ENCODE measurements at places on chromosomes 5 and 9.

DNA sequence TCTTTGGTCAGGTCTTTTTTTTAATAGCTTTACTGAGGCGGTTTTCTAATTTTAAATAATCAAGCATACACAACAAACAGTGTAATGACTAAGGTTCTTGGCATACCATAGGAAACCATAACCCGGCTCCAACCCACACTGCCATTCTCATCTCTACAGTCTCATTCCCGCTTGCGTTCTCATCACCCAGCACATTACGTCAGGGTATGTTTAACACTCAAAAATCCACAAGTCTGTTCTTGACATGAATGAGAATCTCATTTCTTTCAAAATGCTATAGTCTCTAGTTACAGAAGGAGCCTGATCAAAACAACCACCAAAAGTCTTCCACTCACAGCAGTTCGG, 505 bp downstream of the C5orf34 start:
- DNase-seq, result no peak

GRCh38 chr5:59724482-59725391, 168.8 kb downstream of the PDE4D start:
- DNase-seq, result no peak

DNA sequence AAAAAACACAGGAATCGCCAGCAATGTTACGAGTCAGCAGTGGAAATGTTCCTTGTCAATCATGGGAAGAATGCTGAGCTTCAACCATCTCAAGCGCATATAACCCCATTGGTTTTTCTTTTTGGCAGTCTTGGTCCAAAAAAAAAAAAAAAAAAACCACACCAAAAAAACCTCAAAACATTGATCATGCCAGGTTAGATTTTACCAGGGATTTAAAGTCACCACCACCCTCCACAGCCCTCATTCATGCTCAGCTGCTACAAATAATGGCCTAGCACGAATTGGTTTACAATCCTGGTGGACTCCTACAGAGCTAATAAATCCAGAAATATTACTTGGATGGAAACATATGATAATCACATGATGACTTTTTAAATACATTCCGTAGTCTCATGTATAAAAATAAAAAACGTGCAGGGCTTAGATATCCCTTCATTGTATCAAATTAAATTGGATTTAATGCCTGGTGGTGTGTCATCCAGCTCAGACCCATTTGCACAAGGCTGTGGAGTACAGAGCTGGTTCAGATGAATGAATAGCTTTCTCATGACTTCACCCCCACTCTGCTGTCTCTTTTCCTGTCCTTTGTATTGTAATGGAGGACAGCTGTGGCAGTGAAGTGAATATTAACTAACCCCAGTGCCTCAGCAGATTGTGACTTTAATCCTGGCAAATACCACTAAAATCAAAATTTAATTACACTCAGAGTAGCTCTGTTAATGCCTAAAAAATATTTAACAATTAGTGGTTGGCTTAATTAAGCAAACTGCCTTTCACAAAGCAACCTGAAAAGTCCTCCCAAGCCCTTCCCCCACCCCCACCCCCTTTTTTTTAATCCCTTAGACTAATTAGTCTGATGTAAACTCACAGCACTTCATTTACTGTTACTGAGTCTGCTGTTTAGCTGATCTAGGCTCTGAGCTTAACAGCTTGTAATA, 626.5 kb upstream of the ZNF608 start:
- DNase-seq, result no peak

DNA sequence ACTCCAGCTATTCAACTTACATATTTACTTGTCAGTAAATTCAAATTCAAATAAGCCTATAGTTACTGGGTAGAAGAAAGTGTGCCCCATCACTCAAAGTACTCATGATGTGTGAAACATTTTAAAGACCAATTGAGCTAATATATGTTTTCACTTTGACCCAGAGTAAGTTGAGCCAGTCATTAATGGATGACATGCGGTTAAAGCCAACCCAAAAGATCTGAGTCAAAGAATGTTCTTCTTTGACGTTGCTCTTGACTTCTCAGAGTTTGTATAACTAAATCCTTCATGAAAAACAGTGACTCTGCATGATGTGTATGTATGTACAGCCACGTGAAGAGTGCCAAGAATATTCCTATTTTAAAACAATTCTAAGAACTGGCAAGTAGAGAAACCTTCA, 237.4 kb downstream of the NR2F1-AS1 start:
- no peak for DNase-seq

DNA sequence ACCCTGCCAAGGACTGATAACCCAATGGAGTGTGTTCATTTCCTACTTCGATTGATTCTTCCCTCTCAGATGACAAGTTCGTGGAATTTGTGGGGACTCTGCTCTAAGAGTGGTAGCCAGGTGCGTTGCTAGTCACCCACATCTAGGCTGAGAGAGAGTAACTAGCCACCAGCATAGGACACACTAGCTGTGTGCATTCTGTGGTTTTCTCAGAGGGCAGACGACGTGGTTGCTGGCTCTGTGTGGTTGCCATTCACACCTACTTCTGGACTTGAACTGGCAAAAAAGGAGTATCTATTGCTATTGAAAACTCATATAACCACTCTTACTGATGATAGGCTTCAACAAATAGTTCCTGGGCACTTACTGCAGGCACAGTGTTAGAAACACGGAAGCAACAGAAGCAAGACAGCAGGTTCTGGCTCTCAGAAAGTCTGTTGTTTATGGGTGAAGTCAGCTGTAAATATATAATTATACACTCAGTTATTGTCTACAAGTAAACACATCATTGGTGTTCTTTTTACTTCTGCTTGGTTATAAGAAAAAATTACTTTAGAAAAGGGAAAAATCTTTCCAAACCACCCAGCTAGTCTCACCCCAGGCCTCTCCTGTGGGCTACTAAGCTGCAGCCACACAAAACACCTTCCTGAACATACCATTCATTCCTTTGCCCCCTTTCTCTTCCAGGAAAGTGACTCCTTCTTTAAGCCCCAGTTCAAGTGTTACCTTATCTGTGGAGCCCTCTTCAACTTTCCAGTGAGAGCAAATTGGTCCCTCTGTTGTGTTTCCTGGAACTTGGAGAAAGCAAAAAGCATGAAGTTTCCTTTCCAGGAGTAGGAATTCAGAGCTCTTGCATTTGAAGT, 151.1 kb upstream of the HAPLN1 start:
- DNase-seq, result no peak

GRCh38 chr5:43251754-43252153, 59.7 kb downstream of the NIM1K start:
- no peak for DNase-seq

DNA sequence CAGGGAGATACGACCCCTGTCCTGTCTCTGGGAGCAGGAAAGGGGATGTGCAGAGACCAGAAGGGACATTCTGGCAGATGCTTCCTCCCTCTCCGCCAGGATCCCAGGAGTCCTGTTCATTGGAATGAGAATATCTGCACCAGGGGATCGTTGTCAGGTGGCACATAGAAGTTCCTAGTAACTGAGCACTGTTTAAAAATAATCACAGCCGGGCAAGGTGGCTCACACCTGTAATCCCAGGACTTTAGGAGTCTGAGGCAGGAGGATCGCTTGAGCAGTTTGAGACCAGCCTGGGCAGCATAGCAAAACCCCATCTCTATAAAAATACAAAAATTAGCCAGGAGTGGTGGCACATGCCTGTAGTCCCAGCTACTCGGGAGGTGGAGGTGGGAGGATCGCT, 12.3 kb downstream of the SARDH start:
- no peak for DNase-seq

- peak; percentile 3 for DNase-seq
Observed at GRCh38 chr9:86945728-86946200, 1.5 kb downstream of the GAS1 start.

DNA sequence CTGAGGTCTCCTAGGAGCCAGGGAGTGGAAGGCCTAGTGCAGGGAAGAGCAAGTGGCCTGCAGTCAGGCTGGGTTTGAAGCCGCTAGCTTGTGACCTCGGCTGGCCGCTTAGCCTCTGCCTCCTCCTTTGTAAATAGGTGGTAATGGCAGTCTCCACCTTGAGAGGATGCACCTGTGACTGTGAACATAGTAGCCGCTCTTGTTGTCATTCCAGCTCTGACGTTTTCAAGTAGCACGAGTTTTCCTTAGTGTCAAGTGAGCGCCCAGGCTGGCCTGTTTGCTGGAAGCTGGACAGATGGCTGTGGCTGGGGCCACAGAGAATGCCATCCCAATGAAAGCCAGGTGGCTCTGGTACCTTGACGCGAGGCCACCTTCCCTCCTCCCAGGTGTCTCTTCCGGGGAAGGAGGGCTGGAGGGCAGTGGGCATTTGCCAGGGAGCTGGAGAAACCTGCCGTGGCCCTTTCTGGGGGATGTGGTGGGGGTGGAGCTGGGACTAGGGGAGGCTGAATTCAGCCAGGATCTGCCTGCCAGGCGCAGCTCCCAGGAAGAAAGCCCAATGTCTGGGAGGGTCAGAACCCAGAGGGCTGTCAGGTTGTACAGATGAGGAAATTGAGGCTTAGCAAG, 2.5 kb downstream of the ASS1 start:
- DNase-seq, result no peak

- no peak for DNase-seq
Observed at GRCh38 chr9:9921805-9922204, 691.0 kb downstream of the PTPRD start.

DNA sequence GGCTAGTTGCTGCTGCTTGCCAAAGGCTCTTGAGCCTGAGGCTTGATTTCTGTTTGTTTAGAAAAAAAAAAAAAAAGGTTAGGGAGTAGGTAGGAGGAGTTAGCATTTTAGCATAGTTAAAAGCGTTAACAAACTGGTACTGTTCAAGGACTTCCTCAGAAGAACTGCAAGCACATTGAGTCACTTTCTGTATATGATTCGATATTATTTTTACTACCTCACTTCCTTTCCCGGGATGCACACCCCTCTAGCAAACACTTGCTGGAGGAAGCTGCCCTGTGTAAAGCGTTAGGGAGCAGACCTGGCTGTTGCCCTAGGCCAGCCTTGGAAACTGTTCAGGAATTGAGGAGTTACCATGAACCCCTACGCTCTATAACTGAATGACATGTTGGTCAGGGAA, 15.7 kb upstream of the CEP120 start:
- no peak for DNase-seq

DNA sequence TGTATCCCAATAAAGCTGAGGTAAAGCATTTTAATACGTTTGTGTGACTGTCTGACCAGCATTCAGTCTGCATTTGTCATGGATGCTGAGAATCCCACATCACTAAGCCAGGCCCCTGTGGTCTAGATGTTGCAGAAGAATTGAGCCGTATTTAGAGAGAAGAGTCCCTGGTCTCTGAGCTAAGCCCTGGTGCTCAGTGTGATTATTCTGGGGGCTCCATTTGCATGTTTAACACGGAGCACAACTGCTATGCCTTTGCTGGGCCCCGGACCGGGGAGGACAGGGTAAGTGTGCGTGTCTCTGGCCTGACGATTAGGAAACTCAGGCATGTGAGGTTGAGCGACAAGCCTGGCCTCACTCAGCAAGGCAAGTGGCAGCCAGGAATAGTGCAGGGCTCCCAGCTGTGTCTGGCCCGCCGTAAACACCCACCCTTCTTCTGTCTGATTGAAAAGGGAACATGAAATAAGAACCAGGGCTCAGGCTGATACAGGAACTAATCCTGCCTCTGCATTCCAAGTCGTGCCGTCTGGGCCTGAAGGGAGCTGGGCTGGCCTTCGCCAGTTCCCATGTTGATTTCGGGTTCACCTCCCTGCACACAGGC, 22.3 kb downstream of the FAM78A start:
- no peak for DNase-seq

DNA sequence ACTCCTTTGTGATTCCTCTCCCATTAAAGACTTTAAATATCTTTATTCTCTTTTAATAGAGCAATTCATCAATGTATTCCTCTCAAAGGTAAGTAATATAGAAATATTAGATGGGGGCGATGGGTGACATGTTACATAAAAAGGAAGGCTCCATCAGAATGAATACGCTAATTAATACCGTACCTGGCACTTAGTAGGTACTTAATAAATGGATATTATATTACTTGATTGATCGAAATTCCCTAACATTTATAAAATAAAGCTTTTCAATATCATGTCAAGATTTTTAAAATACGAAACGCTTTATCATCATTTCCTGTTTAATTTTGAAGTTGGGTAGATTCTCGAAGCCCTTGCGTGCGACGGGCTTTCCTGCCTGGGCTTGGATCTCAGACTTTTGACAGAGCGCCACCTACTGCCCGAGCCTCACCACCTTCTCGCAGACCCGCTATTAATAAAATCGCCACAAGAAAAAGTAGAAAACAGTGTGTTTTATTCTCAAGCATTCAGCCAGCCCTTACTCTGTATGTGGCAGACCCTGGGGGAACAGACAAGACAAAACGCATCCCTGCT, 99.4 kb downstream of the C5orf15 start:
- peak; percentile 50 for DNase-seq

DNA sequence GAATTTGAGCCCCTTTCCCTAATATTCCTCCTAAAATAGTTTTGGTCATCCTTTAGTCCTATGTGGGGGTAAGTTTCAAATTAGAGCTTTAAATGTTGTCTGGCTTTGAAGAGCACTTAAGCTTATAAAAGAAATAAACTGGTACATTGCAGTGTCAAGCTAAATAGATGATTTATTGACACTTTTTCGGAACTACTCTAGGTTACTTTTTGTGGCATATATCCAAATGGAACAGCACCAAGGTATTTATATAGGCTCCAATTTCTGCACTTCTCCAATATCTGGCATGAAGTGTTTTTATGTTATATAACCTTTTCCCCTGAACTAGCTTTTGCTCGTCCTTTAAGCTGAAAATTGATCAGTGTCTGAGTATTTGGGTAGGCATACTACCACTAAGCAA, 402.5 kb downstream of the NFIB start:
- DNase-seq, result no peak

- DNase-seq, result no peak
Observed at GRCh38 chr9:107562798-107563197, 73.2 kb upstream of the KLF4 start.

GRCh38 chr5:76986825-76987526, 34.1 kb downstream of the CRHBP start:
- DNase-seq, result no peak

GRCh38 chr9:38160613-38161215, 91.7 kb upstream of the SHB start:
- DNase-seq, result peak; percentile 27
